GM20000 (cell line): ENCODE measurements at places on chromosomes 1 and 21.
A peak's percentile ranks its signal among the peaks of the same experiment; 100 is the strongest.

DNA sequence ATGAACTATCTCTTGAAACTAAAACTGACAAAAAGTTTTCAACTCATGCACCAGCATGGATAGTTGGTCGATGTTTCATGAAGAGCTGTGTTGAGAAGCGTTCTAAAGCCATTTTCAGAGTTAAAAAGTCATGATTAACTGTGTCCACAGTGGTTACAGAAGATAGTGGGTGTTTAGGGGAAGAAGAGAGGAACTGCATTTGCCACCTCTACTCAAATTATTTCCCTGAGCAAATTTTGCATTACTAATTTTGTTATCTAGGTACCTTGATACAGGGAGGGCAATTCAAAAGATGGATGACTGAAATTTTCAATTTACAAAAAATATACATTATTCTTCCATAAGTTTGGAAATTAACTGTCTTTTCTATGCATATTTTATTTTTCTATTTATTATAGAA, 15.5 kb downstream of the SAMSN1 start:
- DNase-seq: no peak

DNA sequence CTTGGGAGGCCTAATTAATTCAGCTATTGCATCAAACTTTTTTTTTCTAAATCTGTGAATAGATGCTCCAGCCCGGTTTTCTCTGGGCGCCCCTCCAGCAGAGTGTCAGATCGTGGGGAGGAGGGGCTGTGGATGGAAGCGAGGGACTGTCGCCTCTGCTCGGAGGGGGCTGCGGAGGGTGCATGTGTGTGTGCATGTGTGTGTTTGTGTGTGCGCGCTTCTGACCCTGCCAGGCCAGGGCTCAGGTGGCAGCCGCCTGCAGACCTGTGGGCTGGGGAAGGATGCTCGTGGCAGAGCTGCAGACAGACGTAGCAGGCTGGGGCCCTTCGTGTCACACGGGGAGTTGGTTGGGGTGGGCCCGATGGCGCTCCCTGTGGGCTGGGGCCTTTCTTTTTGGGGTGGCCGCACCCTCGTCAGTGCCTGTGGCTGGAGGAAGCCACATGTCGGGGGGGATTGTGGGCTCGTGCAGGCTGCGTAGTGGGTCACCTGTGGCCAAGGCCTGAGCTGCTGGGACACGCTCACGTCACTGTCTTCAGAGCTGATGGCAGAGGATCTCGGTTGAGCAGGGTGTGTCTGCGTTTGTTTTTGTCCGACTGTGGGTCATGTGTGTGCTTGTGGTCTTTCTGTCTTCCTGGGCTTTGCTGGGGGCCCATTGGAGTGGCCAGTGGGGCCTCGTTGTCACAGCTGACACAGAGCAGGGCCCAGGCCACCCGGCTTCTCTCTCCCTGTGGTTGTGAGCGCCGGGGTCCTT, 2.8 kb downstream of the SKI start:
- no peak for DNase-seq

- DNase-seq: no peak
These were observed 515.8 kb downstream of the PTPRU start for GRCh38 chr1:29752141-29752540.

DNA sequence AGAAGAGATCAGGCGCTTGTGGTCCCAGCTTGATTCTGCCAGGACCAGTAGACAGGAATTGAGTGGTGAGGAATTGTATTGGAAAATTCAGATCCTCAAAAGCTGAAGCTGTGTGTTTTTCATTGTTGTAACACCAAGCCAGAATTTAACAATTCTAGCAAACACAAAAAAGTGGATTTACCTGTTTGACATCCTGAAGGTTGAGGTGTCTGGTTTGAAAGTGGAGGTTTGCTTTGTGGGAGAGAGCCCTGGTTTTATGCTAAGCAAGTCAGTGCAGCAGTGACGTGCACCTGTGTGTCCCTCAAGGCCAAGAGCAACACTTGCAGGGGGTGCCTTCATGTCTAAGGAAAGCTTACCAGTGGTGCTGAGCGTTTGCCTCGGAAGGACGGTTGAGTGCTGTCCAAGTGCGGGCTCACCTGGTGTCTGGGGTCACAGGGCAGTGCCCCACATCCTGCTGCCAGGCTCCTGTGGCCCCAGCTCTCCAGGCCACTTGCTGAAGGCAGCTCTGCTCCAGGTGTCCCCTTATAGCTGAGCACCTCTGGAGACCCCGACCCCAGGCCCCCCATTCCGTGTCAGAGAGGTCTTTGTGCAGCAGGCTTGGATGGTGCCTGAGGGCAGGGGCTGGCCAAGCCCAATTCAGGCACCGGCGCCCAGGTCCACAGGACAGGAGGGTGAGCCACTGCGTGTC, 27.7 kb downstream of the PCNT start:
- no peak for DNase-seq

- DNase-seq: no peak
These were observed 138.5 kb upstream of the SYT6 start for GRCh38 chr1:114292194-114292593.

DNA sequence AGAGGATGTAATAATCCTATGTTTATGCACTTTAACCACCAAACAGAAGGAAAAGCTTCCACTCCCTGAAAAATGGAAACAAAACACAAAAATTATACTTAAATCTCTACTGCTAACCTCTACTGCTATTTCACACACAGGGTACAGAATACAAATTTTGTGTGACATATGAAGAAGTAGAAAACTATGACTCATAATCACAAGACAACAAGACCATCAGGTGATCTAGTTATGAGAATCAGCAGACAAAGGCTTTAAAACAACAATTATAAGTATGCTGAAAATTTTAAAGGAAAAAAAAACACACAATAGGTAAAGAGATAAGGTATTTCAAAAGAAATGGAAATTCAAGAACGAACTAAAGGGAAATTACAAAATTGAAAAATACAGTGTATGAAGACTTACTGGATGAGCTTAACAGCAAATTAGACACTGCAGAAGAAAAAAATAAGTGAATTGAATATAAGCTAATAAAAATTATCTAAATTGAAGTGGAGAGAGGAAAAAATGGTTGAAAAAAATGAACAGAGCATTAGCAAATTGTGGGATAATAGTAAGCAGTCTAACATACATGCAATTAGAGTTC, 13.6 kb upstream of the NAV1 start:
- no peak for DNase-seq

DNA sequence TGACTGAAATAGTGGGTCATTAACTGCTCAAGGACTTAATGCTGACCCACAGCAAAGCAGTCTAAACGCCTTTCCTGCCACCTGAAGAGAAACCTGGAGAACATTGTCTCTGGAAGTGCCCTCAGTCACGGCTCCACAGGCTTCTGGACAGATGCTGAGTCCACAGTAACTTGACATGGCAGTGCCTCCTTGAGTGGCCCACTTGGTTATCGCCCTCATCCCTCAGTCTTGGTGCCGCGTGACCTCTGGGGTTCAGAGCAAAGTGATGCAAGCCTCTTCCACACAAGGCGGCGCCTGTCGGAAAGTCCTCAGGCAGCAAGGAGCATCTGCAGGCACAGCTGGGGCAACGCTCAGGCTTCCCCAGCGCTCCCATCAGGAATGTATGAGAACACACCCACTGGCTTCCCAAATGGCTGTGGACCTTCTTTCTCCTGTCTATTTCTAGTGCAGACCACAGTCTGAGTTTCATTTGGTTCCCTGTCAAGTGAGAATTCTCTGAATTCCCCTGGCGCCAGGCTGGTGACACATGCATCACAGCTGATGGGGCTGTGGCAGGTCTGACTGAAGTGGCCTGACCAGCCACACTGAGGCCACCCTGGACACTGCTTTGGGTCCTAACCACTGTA, 13.0 kb upstream of the ANGPTL7 start:
- no peak for DNase-seq

- no peak for DNase-seq
These were observed 33.2 kb downstream of the DDI2 start for GRCh38 chr1:15650433-15650832.

DNA sequence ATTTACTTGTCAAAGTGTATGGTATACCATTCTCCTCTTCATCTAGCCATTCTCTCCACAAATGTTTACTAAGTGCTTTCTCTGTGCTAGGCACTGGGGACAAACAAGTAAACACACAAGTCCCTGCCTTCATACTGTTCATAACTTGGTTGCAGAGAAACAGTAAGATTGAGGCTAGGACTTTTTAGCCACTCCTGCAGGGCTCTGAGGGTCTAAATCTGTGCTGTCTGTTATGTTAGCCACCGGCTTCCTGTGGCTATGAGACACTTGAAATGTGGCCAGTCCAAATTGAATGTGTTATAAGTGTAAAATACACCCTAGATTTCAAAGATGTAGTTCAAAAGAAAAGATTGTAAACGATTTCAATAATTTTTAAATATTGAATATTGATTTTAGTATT, 50.2 kb downstream of the AZIN2 start:
- no peak for DNase-seq

- no peak for DNase-seq
These were observed 139.3 kb upstream of the NFIA start for GRCh38 chr1:60942896-60943638.

GRCh38 chr1:109773203-109773899, 9.6 kb upstream of the EPS8L3 start:
- peak; percentile 79 for DNase-seq

GRCh38 chr1:165899461-165899941, 72.1 kb downstream of the UCK2 start:
- DNase-seq: no peak

GRCh38 chr1:114700036-114700600, 4.8 kb upstream of the AMPD1 start:
- no peak for DNase-seq

GRCh38 chr1:11869104-11869503, 10.4 kb upstream of the NPPB start:
- DNase-seq: no peak

- DNase-seq: no peak
These were observed 80.9 kb downstream of the UCHL5 start for GRCh38 chr1:192978195-192978710.

DNA sequence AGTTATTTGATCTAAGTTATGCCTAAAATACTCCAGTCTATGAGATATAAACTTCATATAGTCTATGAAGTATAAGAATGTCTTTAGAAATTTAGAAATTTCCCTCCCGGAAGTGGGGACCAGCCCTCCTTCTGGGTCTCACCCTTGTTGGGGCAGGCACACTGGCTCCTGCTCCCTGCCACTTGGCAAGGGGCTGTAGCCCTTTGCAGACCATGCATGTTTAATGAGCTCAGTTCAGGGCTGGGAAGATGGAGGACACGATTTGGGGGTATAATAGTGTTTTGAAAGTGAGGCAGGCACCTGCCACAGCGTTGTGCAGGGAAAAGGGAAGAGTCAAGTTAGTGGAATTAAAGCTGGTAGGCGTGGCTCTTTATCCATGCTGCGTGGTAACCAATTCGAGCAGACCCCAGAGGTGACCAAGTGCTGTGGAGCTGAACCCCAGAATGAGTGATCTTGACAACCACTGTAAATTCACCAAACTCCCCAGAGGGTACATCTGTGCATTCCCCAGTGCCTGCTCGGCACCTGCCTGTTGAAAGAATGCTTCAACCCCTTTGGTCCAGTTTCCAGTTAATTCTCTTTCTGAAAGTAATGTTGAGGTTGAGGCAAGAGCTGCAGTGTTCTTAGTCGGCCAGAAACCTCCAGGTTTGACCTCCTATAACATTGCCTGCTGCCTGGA, 79.6 kb downstream of the DOP1B start:
- no peak for DNase-seq

GRCh38 chr1:230385158-230385450, 41.0 kb downstream of the PGBD5 start:
- no peak for DNase-seq

DNA sequence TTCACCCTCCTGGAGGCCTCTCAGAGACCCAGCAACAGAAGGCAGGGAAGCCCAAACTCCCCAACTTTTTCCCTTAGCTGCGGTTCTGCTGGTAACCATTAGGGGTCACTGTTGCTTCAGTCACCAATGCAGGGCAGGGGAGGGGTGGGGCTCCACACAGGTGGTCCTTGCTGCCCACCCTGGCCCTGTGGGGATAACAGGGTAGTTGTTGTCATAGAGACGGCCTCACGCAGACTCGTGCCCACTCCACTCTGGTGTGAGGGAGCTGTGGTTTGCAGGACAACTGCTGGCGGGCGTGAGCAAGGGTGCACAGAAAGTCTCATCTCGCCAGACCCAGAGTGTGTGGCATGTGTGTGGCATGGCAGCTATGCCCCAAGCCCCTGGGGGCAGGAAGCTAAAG, 19.9 kb downstream of the INSRR start:
- peak; percentile 71 for DNase-seq

- DNase-seq: peak; percentile 67
These were observed 6.0 kb upstream of the LY9 start for GRCh38 chr1:160789702-160790611.

DNA sequence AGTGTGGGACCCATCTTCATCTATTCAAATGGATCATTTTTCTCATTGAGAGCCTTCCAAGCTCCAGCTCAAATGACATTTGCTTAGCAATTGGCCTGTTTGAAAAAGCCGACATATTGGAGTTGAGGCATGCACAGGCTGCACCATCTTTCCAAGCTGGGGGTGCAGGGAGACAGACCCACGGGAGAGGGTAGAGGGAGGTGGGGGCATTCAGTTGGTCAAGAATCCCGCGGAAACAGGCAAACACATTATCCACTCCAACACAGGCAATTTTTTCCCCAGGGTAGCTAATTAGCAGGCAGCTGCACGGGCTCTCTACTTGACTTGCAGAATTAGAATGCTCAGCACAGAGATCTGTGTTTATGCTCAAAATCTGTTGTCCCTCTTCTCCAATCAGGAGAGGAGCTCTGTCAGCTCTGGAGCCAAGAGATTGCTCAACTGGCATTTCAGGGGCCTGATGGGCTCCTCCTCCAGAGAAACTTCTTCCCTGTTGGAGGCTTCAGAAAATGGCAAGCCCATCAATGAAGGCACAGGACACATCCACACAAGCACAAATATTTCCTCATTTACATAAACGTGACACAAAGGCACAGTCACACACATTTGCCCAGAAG, 267.8 kb downstream of the FOXD2 start:
- no peak for DNase-seq

DNA sequence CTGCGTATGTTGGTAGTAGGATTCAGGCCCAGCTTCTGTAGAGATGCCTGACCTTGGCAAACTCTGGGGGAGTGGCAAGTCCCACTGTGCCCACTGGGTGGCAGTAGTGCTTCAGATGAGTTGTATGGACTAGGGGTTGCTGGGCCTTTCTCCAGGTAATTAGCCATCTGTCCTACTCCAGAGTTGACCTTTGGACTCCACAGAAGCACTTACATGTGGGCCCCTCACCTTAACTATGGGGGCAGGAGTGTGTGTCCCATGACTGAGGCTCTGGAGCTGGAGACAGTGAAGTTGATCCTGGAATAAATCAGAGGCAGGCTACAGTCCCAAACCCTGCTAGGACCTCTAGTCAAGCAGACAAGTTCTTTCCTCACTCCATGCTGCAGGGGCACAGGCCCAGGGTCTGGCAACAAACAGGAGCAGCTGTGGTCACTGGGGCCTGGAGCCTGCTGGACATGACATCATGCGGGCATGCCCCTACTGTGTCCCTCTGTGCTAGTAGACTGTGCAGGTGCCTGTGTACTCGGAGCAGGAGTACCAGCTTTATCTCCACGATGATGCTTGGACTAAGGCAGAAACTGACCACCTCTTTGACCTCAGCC, 4.6 kb downstream of the DMAP1 start:
- DNase-seq: peak; percentile 80
